Stomach (tissue), 19 donors: ENCODE measurements at places on chromosomes 1 and 21. TPM values are rescaled to one million over a fixed set of nuclear protein-coding genes. Genes with fewer than 3 reads are reported as not detected.

S100A1 gene
- not detected for total RNA-seq

GSTM3 gene
- 142 TPM for total RNA-seq

OR2L3 gene
- total RNA-seq: not detected

TFAP2E gene
- total RNA-seq: 7.0 TPM

GRCh38 chr1:93749894-93750301, 68.3 kb upstream of the BCAR3 start:
- H3K27me3 ChIP-seq: no peaks in the 10 kb centered on the region
- H3K4me3 ChIP-seq: no peak overlapping the region
- DNase-seq: peak; percentile 36
- no peaks in the 10 kb centered on the region for H3K4me1 ChIP-seq
- no peak overlapping the region for H3K27ac ChIP-seq
- H3K36me3 ChIP-seq: no peaks in the 10 kb centered on the region

DNA sequence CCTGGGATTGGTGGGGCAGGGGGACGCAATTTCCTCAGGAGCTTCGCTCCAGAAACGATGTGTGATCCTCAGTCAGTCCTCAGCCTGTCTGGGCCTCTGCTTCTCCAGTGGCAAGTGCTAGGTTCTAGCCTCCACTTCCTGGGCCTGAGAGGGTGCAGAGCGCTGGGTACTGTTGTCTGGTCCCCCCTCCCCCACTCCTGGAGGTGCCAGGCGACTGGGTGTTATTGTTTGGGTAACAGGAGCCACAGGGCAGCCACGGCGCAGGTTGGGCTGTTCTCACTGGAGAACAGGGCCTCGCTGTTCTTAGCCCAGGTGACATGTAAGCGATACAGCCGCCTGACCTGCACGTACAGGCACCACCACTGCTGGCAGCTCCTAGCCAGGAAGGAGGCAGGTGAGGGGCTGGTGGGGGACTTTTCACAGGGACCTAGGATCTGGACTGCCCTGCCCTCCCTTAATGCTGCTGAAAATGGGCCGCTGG, 2.1 kb downstream of the RPS6KA1 start:
- DNase-seq: peak; percentile 79
- H3K36me3 ChIP-seq: no peaks in the 10 kb centered on the region
- H3K4me3 ChIP-seq: peak overlapping the region; percentile 79
- peaks cover 21% of the 10 kb centered on the region for H3K4me1 ChIP-seq
- H3K27me3 ChIP-seq: no peaks in the 10 kb centered on the region

DNA sequence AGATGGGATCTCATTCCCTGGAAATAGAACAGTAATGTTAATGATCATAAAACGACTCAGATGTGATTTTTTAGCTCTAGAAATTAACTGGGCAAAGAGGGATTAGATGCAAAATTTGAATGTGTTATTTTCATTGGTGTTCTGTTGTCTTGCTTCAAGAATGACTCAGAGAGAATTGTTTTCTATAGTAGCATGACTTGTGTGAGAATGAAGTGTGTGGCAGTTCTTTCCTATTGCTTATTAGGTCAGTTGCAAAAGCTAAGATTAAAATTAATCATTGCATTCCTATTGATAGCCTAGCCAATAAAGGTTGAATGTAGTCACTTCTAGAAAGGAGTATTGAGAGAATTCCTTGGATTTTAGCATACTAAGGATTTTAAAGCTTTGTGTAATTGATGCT, 22.9 kb downstream of the SPEN start:
- H3K4me3 ChIP-seq: no peak overlapping the region
- no peak overlapping the region for H3K27ac ChIP-seq
- DNase-seq: no peak
- peaks cover 18% of the 10 kb centered on the region for H3K36me3 ChIP-seq
- H3K4me1 ChIP-seq: peaks cover 47% of the 10 kb centered on the region

- no peaks in the 10 kb centered on the region for H3K36me3 ChIP-seq
- H3K4me1 ChIP-seq: peaks cover 7% of the 10 kb centered on the region
- H3K27me3 ChIP-seq: no peaks in the 10 kb centered on the region
- no peak overlapping the region for H3K4me3 ChIP-seq
- no peak for DNase-seq
Observed at GRCh38 chr1:97913506-97914139, 7.2 kb downstream of the DPYD start.
